ENCODE measurements at places on chromosomes 5 and 9.

DNA sequence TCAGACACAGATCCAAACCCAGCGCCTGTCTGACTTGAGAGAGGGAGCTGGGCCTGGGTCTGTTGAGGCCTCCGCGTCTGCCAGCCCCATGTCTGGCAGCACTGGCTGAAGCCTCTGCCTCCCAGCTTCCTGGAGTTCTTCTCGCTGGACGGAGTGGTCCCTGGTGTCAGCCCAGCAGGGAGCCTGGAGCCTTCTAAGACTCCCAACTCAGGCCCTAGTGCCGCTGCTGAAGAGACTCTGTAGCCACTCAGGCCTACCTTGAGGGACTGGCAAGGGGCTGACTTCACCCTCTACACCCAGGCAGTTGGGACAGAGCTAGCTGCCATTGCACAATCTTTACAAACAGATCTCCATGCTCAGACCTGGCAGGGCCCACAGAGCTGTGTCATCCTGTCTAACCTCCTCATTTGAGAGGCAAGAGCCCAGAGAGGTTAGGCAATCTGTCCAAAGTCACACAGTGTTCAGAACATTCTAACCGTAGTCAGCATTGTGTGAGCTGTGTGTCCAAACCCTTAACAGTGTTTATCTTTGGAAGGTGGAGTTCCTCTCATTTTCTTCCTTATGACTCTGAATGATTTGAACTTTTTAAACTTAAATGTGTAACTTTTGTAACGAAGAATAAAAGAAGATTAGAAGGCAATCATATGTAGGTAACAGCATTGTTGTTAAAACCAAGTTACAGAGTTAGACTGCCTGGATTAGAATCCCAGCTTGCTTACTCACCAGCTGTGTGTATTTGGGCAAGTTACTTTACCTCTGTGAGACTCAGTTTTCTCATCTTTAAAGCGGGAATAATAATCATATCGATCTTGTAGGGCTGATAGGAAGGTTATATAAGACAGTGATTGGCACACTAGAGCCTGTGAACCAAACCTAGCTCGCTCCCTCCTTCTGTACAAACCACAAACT, 4.6 kb upstream of the DUSP1 start:
- no peak for DNase-seq

DNA sequence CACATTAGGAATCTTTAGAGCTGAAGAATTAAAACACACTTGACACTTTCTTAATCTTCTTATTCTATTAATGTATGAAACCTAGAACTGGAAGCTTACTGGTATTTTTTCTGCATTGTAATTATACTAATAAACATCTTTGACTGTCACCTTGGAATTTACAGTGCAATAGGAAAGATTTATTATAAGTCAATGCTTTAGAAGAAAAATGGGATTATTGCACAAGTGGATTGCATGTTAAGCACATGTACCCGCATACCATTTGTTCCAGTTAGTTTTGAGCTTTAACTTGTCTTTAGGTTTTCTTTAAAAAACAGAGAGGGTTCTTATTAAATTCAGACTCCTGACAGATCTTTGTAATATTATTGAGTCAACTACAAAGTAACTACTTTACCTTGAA, 278.5 kb downstream of the CCDC171 start:
- no peak for DNase-seq

- DNase-seq, result no peak
These were observed 64.3 kb upstream of the PTCH1 start for GRCh38 chr9:95580812-95581761.

DNA sequence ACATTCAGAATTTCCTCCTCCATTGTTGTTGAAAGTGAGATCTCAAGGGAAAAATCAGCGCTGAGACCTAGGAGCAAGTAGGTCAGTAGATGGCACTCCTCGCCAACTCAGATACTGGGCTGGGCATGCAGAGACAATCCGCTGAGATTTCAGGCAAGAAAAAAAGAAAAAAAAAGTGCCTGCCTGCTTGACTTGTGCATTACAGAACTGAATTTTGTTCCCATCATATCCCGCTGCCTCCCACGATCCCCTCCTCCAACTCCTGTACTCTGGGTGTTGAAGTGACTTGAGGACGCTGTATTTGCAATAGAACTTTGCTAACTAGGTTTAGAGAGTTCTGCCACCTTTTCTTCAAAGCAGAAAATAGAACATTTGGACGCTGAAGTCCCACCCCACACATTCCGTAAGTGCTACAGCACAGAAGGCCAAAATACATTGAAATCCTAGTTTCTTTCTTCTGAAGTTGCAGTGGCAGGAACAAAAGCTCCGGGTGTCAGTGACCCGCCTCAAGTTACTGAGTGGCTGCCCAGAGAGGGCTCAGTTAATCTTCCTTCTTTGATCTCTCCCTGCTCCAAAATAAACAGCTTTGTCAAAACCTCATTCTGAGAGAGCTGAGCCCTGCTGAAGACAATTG, 265.8 kb downstream of the MLLT3 start:
- peak; percentile 58 for DNase-seq

DNA sequence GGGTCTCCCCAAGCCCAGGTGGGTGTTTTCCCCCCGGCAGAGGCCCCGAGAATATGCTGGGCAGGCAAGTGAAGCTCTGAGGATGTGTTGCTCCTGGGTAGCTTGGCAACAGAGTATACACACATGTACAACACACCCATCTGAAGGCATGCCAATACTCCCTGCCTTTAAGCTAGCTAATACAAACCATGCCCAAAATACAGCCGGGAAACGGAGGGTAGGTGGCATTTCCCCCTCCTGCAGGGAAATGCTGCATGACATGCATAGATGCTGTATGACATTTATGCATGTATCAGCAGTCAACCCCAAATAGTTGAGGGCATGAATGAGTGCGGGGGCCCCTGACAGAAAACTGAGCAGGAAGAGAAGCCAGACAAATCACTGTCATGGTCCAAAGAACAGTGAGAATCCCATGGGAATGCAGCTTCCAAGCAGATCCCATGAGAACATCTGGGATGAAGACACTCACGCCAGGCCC, 614.1 kb downstream of the EBF1 start:
- DNase-seq, result no peak

DNA sequence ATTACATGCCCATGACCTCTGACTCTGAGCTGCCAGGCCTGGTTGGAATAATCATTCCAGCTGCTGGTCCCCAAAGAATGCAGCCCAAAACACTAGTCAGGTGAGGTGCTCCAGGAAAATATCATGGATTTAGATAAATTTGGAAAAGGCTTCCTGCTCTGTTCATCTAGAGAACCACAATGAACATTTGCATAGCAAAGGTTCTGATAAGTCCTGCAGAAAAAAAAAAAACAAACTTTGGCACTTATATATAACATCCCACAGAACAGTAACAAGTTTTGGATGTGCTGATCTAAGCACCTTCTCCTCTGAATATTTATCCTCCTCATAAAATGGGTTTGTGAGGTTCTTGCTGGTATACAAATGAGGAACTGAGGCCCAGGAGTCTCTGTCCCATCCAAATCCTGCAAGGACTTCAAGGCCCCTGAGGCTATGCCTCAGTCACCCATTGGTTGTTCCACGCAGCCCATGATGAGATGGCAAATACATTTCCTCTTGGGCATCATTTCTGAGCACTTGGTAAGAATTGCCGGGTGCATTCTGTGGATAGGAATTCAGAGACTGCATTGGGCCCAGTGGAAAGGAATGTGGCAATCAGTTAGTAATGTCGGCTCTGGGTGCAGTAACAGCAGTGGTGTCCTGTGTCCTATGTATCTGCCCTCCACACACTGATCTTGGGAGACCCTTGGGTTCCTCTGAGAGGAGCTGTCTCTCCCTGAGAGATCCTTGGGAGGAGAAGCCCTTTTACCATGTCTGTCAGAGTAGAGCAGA, 73.4 kb upstream of the ASS1 start:
- DNase-seq, result no peak

DNA sequence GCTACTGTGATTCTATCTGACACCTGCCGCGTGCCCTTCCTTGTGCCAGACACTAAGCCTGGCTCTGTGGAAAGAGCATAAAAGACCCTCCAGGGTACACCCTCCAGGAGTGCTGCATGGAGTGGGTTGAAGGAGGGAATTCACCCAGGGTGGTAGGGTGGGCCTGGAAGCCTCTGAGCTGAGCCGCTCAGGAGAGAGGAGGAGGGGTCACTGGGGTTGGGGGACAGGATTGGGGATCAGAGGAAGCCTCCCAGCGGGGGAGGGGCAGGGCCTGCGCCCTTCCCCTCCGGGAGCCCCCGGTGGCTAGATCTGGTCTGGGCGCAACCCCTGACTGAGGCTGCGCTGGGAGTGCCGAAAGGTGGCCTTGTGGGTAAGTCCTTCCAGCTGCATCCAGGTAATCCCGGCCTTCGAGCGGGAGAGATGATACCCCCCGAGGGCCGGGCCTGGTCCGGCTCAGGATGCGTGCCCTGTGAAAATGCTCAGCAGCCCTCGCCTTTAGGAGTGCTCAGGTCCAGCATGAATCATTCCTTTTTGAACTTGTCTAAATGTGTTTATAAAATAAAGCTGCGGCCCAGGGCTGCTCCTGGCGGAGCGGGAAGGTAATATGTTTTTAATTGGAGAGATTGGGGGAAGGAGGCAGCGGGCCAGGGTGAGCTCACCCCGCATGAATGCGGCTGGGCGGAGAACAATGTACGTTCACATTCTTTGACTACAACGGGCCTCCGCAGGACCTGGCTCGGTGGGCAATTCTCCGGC, 118.1 kb upstream of the SMIM23 start:
- DNase-seq, result no peak

GRCh38 chr5:42423285-42424165, at the start of gene GHR:
GHR (plus strand) TSS chr5:42423439; CDS start chr5:42565875, 142,436 bp downstream.
- peak; percentile 25 for DNase-seq

- no peak for DNase-seq
These were observed 104.0 kb downstream of the MAMDC2 start for GRCh38 chr9:70147651-70148050.

DNA sequence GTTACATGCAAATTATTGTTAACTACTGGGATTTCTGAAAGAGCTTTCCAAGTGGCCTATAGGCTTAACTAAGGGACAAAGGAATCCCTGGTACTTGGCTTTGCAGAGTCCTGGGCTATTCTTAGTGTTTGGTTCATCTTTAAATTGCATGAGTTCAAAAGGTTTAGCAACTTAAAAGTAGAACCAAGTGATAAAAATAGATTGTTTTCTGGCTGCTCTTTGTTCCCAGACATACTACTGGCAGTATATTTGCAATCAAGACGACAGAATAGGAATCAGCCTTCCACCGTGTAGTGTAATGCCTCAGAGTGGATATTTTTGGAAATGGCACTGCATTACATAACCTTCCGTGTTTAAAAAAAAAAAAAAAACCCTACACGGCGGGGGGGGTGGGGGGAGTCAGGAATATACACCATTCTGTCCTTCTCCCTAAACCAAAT, 1.0 kb downstream of the NREP start:
- no peak for DNase-seq

DNA sequence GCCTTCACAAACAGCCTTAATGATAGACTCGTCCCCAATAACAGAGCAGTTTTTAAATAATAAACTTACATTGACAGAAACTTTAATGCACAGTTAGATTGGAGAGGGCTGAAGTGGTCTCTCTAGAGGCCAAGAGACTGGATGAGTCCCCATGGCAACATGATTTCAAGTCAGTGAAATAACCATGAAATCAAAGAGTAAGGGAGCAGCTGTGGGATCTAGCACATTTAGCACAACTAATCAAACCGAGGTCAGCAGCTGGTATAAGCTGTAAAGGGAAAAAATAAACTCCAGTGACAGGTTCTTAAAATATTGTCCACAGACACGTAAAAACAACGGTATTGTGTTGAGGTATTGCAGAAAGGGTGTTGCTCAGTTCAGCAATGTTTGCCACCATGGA, 916.6 kb downstream of the DNAH5 start:
- DNase-seq, result no peak

- DNase-seq, result no peak
These were observed 1.2 kb downstream of the SPRY4 start for GRCh38 chr5:142323480-142324135.

GRCh38 chr9:107176436-107177151, 106.5 kb upstream of the RAD23B start:
- no peak for DNase-seq

- DNase-seq, result no peak
These were observed 174.8 kb downstream of the OLFM1 start for GRCh38 chr9:135262248-135262647.

- no peak for DNase-seq
These were observed 93.1 kb downstream of the RALGPS1 start for GRCh38 chr9:127007638-127008037.

DNA sequence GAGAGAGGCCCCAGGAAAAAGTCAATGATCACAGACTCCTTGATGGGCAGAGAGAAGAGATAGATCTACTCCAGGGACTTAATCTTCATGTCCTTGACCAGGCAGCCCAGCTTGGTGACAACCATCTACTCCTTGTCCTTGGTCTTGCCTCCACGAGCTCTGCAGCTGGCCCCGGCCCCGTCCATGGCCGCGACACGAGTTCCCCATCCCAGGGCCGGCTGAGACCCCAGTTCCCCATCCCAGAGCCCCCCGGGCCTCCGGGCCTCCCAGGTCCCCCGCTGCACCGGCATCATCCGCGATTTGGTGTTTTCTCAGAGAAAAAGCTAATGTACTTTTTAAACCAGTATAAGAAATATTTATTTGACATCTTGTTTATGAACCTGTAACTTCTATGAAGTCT, 2.5 kb upstream of the PGGT1B start:
- DNase-seq, result no peak

GRCh38 chr5:94223235-94223634, 395.2 kb downstream of the KIAA0825 start:
- no peak for DNase-seq

- peak; percentile 3 for DNase-seq
These were observed 1.2 kb upstream of the PCSK1 start for GRCh38 chr5:96434201-96434645.

DNA sequence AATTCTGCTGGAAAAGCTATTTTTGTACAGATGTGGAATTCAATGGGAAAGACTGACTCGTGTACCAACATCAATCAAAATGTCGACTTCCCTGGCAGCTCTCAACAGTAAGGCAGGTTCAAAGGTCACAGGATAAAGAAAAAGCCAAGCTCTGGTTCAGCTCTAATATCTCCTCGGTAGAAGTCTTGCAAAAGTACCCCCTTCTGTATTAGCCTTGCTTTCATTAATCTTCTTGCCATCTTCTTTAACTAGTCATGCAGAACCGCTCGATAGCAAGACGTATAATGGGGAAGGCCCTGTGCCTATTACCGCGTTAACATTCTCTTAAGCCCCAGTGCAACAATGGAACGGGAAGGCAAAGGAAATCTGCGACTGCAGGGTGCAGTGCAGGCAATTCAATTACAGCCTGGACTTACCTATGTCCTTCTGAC, 201.2 kb downstream of the GAPVD1 start:
- DNase-seq, result no peak

GRCh38 chr9:133861086-133861485, 122.9 kb upstream of the SARDH start:
- DNase-seq, result no peak

GRCh38 chr9:94111446-94111845, 27.2 kb downstream of the PTPDC1 start:
- DNase-seq, result no peak

Measured in CD4-positive, alpha-beta T cell treated with Interleukin-17A for 1 hour (primary cell).